ENCODE measurements at places on chromosomes 4 and X. TPM values are rescaled to one million over a fixed set of nuclear protein-coding genes. Genes with fewer than 3 reads are reported as not detected.

The AFM gene
- total RNA-seq = not detected

The MMRN1 gene
- total RNA-seq = under 0.01 TPM

The SPIN2B gene
- 8.0 TPM for total RNA-seq

The WWC2 gene
- total RNA-seq = 34.0 TPM

The PCDH7 gene
- 9.0 TPM for total RNA-seq

The GABRG1 gene
- not detected for total RNA-seq

The IL13RA2 gene
- 42.1 TPM for total RNA-seq

The KCNIP4 gene
- total RNA-seq = not detected

The NRK gene
- total RNA-seq = 0.77 TPM

The CCKAR gene
- under 0.01 TPM for total RNA-seq

The FGD1 gene
- total RNA-seq = 4.5 TPM

The PCDH19 gene
- 0.26 TPM for total RNA-seq

The EVC2 gene
- 15.9 TPM for total RNA-seq

The SPANXA2 gene
- total RNA-seq = not detected

The CDS1 gene
- total RNA-seq = 0.26 TPM
